ENCODE measurements at places on chromosomes 11 and 22. TPM values are rescaled to one million over a fixed set of nuclear protein-coding genes. Genes with fewer than 3 reads are reported as not detected.

DNA sequence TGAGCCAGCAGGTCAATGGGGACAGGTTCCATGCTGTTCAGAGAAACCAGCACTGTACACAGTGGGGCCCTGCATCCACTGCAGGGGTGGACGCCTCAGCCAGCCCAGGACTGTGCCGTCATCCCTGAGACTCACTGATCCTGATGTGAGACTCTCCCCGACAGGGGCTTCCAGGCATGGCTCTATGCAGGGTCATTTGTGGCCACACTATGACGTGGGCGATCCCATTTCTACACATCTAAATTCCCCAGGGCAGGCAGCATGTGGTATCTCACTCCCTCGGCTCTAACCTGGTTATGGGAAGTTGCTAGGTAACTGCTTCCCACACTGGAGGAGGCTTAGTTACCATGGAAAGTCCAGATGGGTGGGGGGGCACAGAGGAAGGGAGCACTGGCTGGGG is 14.2 kb upstream of the FAM83F start:
- H3K4me1 ChIP-seq = no peaks in the 10 kb centered on the region
- no peak for DNase-seq
- no peak overlapping the region for H3K4me3 ChIP-seq
- no peaks in the 10 kb centered on the region for H3K36me3 ChIP-seq
- H3K27me3 ChIP-seq = peaks cover 15% of the 10 kb centered on the region
- H3K27ac ChIP-seq = no peak overlapping the region

DNA sequence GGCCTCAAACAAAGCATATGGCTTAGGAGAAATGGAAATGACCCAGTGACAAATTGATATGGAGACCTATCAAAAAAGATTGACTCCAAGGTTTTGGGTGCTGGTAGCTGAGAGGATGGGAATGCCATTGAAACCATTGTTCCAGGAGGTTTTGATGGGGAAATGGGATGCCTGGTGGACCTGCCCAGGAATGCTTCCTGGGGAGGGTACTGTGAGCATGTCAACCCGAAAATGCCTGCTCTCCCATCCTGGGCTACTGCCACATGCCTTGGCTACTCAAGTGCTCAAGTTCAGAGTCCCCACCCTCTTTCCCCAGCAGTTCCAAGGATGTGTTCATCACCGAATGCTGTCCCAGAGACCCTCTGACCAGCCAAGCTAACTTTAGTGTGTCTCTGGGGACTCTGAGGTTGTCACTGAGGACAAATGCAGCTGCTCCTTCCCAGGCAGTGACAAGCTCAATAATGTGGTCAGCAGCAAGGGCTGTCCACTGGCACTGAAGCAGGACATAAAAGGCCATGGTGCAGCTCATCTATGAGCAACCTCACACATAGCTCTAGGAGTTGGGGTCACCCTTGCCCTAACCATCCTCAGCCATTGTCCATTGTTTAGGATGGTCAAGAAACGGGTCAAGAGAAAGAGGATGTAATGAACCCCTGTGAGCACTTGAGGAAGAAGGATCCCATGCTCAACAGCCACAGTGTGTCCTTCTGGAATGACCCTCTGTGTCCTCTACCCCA is 83.7 kb downstream of the TRIM29 start:
- H3K4me1 ChIP-seq = no peaks in the 10 kb centered on the region
- no peak overlapping the region for H3K27ac ChIP-seq
- no peak overlapping the region for H3K4me3 ChIP-seq
- no peak for DNase-seq

- no peak for DNase-seq
- no peaks in the 10 kb centered on the region for H3K36me3 ChIP-seq
- H3K4me1 ChIP-seq = no peaks in the 10 kb centered on the region
- H3K4me3 ChIP-seq = no peak overlapping the region
- H3K27ac ChIP-seq = no peak overlapping the region
These were observed 117.3 kb upstream of the POU2AF2 start for GRCh38 chr11:111128076-111128870.

DNA sequence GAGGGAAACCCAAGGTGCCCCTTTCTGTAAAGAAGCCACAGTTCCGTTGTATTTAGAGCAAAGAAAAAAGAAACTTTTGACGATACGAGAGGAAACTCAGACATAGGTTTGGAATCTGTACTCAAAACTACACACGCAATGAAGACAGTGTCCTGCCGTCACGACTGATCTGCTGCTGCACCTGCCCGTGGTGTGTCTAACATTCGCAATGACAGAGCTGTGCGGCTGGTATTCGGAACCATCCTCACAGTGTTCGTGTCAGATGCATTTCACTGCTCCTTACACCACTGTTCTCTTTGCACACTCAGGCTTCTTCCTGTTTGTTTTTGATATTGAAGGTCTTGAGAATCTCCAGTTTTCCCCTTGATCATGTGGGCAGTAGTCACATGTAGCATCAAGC is 84.8 kb downstream of the RTL6 start:
- DNase-seq = no peak
- no peaks in the 10 kb centered on the region for H3K4me1 ChIP-seq
- H3K36me3 ChIP-seq = no peaks in the 10 kb centered on the region
- H3K27ac ChIP-seq = no peak overlapping the region
- H3K4me3 ChIP-seq = no peak overlapping the region

DNA sequence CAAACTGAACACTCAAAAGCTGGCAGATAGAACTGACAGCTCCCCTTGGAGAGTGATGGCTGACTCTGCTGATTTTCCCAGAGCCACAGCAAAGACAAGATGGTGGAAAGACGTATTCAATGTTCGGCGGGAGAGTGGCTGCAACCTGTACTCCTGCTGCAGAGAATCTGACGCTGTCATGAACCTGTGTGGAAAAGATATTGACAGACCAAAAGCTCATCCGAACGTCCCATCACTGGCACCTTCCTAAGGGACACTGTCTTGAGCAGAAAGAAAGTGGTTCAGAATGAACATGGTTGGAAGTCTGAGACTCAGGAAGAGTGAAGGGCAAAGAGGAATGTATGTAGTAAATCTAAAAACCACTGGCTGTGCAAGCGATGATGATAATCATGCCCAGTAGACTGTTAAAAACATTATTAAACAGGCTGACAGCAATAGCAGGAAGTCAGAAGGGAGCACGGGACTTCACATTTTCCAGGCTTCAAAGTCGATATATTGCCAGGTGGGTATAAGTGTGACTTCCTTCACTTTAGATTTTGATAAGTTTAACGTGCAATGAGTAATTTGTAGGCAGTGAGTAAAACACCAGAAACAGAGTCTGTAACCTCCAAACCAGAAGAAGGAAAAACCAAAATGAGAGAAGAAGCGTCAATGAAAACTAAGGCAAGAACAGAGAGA is 6.2 kb upstream of the IL17REL start:
- H3K27ac ChIP-seq = no peak overlapping the region
- DNase-seq = no peak
- no peaks in the 10 kb centered on the region for H3K4me1 ChIP-seq
- H3K36me3 ChIP-seq = no peaks in the 10 kb centered on the region
- peaks cover 31% of the 10 kb centered on the region for H3K27me3 ChIP-seq

DNA sequence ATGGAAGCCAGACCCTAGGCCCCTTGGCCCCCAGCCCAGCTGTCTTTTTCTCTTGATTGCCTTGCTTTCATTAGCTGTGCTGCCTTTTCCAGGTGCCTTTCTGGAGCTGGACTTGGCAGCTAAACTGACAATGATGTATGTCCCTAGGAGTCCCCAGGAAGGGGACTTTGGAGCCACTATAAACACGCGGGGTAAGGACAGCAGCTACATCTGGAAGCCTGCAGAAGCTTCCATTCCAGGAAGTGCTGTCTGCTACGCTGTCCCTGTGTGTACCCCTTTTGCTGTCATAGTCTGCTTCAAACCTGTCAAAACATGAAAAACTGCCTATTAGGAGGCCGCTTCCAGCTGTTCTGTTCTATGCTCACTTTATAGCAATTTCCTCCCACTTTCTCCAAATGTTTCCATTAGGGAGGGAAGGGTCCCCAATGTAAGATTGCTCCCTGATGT is 153.3 kb upstream of the RAG2 start:
- no peaks in the 10 kb centered on the region for H3K36me3 ChIP-seq
- no peaks in the 10 kb centered on the region for H3K4me1 ChIP-seq
- no peaks in the 10 kb centered on the region for H3K27me3 ChIP-seq

DNA sequence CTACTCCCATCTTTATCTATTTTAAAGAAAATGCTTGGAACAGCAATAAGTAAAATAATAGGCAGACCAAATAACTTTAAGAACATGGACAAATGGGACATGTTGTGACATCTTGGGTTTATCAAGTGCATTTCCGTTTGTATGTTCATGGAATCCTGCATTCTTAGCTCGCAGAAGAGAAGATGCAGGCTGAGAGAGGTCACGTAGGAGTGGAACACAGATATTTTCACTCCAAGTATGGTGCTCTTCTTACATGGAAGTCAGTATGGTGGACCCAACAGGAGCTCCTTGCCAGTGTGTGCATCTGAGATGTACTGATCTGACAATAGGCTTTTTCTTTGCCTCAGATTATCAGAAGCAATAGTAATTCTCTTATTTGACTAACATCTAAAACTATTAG is 1.7 kb downstream of the E2F8 start:
- peaks cover 30% of the 10 kb centered on the region for H3K27me3 ChIP-seq
- DNase-seq = no peak
- no peak overlapping the region for H3K4me3 ChIP-seq
- peaks cover 9% of the 10 kb centered on the region for H3K4me1 ChIP-seq
- no peaks in the 10 kb centered on the region for H3K36me3 ChIP-seq
- H3K27ac ChIP-seq = no peak overlapping the region

GRCh38 chr11:64796047-64796756 is 6.8 kb downstream of the MAP4K2 start:
- H3K36me3 ChIP-seq = no peaks in the 10 kb centered on the region
- H3K27me3 ChIP-seq = no peaks in the 10 kb centered on the region
- no peak overlapping the region for H3K4me3 ChIP-seq
- H3K27ac ChIP-seq = no peak overlapping the region
- peaks cover 6% of the 10 kb centered on the region for H3K4me1 ChIP-seq

- no peaks in the 10 kb centered on the region for H3K36me3 ChIP-seq
- H3K4me3 ChIP-seq = no peak overlapping the region
- no peak overlapping the region for H3K27ac ChIP-seq
- H3K4me1 ChIP-seq = no peaks in the 10 kb centered on the region
- peaks cover 5% of the 10 kb centered on the region for H3K27me3 ChIP-seq
These were observed 301.9 kb downstream of the OPCML start for GRCh38 chr11:133230431-133230830.

GRCh38 chr11:1279674-1280055 is 29.8 kb downstream of the TOLLIP start:
- no peaks in the 10 kb centered on the region for H3K27me3 ChIP-seq
- no peak overlapping the region for H3K4me3 ChIP-seq
- H3K4me1 ChIP-seq = no peaks in the 10 kb centered on the region
- no peaks in the 10 kb centered on the region for H3K36me3 ChIP-seq

Gene RAB39A
- 2.1 TPM for total RNA-seq

GRCh38 chr22:25930083-25930482 is 188.1 kb downstream of the MYO18B start:
- H3K4me3 ChIP-seq = no peak overlapping the region
- H3K4me1 ChIP-seq = no peaks in the 10 kb centered on the region
- peaks cover 4% of the 10 kb centered on the region for H3K27me3 ChIP-seq
- H3K36me3 ChIP-seq = no peaks in the 10 kb centered on the region

DNA sequence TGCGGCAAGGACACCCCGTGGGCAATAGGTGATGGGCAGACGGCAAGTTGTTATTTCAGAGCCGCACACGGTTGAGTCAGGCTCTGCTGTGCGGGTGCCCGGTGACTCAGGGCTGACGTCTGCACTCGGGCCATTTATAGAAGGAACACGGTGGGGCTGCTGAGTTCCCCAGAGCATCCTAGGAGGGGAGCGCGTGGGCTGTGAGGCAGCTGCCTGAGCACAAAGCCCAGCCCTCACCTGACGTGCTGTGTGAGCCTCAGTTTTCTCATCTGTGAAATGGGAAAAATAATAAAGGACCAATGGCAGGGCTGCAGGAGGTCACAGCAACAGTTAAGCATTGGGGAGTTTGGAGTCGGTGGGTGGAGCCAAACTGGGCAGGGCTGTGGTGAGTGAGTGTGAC is 11.3 kb upstream of the RHOD start:
- peak; percentile 82 for DNase-seq
- H3K4me1 ChIP-seq = no peaks in the 10 kb centered on the region

Gene OR5A1
- total RNA-seq = not detected

DNA sequence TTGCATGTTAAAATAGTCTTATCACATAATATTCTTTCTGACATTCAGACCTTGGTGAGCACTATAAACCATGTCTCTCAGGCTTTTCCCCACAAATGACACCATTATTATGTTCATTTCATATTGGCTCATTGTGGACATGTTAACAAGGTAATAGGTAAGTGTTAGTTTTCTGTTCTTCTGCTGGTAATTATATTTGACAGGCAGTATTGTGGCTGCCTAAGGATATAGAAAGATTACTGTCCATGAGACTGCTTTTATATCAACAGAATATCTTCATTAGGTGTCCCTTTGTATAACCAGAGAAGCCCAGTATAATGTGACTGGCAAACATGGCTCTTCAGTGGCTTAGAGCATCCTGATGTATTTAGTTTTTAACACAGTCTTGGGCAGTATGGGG is 590.7 kb downstream of the NELL1 start:
- DNase-seq = no peak
- H3K4me1 ChIP-seq = no peaks in the 10 kb centered on the region
- H3K4me3 ChIP-seq = no peak overlapping the region
- H3K27me3 ChIP-seq = no peaks in the 10 kb centered on the region
- H3K27ac ChIP-seq = no peak overlapping the region
- H3K36me3 ChIP-seq = no peaks in the 10 kb centered on the region

GRCh38 chr22:37545703-37546436 is 14.4 kb upstream of the CDC42EP1 start:
- H3K36me3 ChIP-seq = no peaks in the 10 kb centered on the region
- peak; percentile 93 for DNase-seq
- no peak overlapping the region for H3K4me3 ChIP-seq

Gene ISX
- total RNA-seq = not detected

DNA sequence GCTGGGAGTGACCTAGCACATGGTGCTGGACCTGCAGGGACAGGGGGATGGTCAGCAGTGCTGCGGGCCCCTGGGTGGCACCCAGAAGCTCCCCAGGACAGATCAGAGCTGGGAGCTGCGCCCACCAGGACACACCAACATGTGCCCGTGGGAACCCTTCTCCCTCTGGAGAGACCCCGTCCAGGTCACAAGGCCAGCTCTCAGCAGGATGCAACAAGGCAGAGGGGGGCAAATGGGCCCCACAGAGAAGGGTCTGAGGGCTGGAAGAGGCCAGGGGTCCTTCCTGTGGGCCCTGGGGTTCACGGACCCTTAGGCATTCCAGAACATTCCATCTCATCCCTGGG is 6.2 kb downstream of the DUSP8 start:
- DNase-seq = no peak
- H3K4me3 ChIP-seq = no peak overlapping the region
- no peak overlapping the region for H3K27ac ChIP-seq
- no peaks in the 10 kb centered on the region for H3K27me3 ChIP-seq
